Thyroid gland (tissue), 4 donors: ENCODE measurements at places on chromosomes 3 and 15. TPM values are rescaled to one million over a fixed set of nuclear protein-coding genes. Genes with fewer than 3 reads are reported as not detected.

CNTN3 gene
- total RNA-seq = 1.5 TPM

AADACL2 gene
- total RNA-seq = not detected

SNX33 gene
- total RNA-seq = 22.8 TPM

CIAO2A gene
- 139 TPM for total RNA-seq

ASB14 gene
- not detected for total RNA-seq

DNA sequence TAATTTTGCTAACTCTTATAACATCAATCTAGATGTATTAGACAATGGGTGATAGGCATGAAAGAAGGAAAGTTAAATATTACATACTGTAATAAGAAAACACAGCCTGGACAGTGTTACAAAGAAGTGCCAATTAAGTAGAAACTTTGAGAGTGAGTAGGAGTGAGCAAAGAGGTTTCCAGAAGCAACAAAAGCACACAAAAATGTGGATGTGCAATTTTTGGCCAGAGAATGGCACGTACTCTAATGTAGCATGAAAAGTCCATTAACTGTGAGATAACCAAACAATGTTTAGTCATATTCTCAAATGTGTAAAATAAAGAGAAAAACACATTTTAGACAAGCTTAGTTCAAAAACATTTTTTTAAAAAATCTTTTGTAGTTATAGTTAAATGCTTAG lies 567.3 kb downstream of the ROBO1 start:
- DNase-seq = no peak

DNA sequence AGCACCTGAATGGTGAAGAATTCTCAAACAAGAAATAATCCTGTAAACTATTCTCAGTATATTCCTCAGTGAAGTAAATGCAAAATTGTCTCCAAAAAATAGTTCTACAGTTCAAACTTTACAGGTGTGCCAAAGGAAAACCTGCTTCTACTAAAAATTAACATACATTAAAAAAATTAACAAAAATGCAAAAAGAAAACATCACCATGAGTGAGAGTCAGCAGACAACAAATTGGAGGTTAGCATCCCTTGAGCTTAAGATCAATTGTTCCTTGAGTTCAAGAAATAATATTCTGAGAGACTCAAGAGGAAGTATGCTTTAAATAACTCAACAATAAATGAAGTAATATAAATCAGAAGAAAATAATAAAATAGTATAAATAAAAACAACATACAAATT lies 278.4 kb upstream of the MME start:
- no peak for DNase-seq

DNA sequence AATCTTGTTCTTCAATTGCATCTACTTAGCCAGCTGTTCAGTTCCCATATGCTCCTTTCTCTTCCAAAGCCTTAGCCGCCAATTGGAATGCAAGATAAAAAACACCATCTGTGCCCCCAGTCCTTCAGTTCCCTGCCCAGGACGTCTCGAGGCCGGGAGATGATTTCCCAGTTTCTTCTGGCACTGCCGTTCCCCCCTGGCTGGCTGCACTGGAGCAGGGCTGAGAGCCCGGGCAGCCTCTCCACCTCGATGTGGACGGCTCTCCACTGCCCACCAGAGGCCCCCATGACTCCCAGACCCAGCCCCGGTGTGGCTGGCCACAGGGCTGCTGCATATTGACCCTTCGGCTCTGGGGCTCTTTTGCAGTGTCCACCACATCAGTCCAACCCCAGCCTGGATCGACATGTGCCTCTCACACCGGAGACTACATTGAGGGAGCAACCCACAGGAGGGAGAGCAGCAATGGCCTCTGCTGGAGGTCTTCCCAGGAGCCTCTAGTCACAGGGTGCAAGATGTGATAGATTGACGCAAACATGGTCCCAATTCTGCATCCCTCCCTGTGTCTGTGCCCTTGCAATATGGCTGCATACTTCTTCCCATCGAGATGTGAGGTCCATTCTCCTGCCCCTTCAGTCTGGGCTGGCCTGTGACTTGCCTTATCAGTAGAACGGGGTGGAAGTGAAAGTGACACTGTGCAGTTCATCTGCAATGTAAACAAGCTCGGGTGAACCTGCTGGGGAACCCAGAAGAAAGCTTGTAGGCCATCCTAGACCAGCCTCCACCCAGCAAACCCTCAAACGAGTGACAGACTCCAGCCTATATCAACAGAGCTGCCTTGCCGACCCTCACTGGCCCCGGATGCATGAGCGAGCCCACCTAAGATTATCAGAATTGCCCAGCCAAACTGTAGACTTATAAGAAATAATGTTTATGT lies 52.3 kb upstream of the PRR20G start:
- DNase-seq = no peak

DNA sequence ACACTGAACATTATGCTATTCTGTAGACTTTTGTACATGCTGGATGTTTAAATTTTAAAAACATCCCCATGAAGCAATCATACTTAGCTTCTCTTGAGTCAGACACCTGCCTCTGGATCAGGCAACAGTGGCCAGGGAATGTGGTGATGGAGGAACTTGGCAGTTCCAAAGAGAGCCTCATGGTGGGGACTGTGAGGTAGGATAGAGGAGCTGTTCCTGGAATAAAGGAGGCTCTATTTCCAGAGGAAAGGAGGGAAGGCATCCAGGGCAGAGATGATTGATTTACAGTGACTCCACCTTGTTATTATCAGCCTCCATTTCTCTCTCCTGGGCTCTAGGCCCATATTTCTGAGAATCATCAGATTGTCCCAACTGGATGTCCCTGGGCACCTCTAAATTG lies 35.0 kb upstream of the ABHD17C start:
- peak; percentile 29 for DNase-seq

GRCh38 chr15:25739687-25740121 lies 123.4 kb downstream of the ATP10A start:
- no peak for DNase-seq

- DNase-seq = no peak
Observed at GRCh38 chr3:86702381-86702958, 288.5 kb downstream of the VGLL3 start.

GRCh38 chr15:66535056-66535455 lies 29.9 kb downstream of the ZWILCH start:
- no peak for DNase-seq
